ENCODE measurements at places on chromosomes 3 and 15.

DNA sequence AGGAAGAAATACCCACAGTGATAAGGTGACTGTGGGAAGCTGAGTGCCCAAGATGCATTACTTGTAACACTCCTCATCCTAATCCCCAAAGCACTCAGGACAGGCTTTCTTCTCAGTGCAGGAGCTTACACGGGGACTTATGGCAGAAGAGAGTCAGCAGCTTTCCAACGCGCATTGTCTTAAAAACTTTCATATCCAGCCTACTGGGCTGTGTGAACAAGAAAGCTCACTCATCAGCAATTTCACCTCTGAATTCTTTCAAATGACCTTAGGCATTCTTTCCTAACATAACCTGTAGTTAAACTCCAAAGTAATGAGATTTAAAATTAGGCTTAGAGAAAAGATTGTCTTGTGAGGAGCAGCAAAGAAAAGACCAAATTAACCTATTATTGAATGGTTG is 132.3 kb downstream of the KCNAB1 start:
- no peak for DNase-seq

DNA sequence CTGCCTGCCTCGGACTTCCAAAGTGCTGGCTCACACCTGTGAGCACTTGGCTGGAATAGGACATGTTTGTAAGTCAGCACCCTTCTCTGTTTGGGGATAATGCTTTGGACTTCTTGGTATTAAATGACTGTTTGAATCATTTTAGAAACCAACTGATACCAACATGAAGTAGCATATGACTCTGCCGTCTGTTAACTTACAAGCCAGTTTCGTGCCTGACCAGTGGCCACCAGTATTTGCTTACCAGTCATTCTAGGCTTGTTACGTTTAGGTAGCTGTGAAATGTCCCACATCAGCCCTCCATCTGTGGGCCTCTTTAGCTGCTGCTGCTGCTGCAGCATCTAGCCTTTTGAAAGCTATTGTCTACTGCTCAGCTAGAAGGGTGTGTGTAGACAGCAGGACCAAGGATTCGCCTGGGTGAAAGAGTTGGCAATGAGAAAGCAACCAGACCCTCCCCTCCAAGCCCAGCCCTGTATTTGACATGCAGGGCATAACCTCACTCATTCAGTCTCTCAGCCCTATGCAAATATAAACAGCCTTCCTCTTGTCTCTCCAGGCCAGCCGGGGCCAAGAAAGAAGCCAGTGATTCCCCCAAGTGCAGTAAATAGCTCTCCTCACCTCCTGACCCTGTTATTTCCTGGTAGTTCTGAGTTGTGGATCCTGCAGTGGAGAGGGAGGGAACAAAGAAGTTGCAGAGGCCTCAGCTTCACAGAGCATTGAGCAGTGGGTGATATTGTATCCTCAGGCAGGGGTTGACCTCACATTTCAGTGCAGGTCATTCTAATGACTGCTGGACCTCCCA is 51.0 kb downstream of the NKIRAS1 start:
- DNase-seq = peak; percentile 25

DNA sequence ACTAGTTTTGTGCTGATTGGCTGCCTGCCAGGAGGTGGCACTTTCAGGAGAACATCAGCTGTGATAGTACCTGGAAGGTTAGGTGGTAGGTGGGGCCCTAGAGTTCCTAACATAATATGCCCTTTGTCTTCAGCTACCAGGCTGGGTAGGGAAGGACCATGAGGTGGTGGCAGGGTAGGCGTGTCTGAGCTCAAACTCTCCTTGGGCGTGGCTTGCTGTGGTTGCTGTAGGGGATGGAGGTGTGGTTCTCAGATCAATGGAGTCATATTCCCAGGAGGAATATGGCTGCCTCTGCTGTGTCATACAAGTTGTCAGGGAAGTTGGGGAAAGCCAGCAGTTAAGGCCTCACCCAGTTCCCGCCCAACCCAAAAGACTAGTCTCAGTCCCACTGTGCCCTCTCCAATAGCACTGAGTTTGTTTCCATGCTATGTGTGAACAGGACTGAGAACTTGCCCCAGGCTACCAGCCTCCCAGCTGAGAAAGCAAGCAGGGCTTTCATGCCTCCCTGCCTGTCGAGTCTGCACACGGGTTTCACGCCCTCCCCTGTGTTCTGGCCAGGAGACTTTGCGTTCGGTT is 107.7 kb downstream of the CHCHD4 start:
- no peak for DNase-seq

DNA sequence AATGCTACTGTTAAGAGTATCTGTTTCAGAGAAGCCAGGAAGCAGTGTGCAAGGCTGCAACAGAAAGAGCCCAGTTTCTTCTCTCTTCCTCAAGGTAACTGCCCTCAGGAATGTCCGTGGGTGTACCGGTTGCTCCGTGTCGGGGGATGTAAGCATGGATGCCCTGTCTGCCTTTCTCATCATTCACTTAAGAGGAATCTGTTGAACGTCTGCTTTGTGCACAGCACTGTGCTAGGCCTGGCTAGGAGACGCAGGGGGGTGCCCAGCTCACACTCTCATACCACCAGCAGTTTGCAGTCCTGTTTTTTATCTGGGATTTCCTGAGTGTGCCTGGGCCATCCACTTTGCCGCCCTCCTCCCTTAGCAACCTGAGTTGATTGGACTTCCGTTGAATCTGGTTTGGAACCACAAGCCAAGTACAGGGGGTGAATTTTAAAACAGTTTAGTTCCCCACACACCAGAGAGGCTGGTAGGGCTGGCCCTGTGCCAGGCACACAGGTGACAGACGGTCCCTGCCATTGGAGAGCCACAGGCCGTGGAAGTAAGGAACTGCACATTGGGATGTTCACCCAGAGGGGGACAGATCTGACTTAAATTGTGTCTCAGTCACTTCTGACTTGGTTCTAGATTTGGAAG is 11.2 kb downstream of the BOC start:
- no peak for DNase-seq

DNA sequence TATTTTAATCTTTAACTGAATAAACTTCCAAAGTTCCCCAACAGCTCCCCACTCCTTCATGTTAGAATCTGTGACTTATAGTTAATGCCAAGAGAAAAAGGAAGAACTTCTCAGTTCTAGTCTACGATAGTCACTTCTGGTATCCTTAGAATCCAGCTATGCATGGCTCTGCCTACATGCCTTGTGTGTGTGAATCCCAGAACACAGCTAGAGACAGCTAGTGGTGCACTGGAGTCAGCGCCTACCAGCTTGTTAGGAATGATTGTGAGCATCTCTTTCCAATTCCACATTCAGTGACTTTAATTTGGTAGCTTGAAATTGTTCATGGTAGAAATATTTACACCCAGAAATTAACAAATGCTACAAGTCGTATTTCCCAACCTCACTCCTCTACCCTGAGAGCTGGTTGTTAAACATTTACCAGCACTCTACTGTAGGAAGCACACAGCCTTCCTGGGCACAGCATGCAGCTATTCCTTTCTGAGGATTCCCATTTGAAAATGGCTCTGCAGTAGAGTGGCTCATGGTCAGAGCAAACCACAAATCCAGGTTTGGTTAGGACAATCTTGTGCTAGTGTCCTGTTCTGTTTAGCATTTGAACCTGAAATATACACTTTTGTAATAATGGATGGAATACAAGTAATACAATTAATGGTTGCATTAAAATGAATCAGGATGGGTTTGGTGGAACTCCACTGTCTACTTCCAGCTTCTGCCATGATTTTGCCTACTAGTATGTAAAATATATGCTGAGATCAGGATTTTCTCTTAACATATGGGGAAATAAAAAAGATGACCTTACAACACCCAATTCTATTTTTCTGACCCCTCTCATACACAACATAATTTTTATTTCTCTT is 371.0 kb upstream of the GBE1 start:
- DNase-seq = no peak

GRCh38 chr3:144429719-144430121 is 458.1 kb downstream of the DIPK2A start:
- no peak for DNase-seq

DNA sequence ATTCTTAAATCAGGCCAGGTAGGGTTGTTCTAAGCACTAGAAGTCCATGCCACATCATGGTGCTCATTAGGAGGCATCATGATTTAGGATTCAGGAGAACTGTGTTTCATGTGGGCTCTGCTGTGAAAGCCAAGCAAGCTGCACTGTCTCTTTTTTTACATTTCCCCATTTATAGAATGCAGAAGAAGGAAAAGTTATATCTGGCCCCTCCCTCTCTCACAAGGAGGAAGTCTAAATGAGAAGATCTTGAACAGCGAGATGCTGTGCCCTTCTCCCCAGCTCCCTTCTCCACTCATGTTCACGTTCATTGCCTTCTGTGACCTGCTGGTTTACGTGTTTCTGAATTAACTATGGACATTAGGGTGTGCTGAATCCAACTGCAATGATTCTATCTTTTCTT is 178.5 kb upstream of the RASGRP1 start:
- no peak for DNase-seq

DNA sequence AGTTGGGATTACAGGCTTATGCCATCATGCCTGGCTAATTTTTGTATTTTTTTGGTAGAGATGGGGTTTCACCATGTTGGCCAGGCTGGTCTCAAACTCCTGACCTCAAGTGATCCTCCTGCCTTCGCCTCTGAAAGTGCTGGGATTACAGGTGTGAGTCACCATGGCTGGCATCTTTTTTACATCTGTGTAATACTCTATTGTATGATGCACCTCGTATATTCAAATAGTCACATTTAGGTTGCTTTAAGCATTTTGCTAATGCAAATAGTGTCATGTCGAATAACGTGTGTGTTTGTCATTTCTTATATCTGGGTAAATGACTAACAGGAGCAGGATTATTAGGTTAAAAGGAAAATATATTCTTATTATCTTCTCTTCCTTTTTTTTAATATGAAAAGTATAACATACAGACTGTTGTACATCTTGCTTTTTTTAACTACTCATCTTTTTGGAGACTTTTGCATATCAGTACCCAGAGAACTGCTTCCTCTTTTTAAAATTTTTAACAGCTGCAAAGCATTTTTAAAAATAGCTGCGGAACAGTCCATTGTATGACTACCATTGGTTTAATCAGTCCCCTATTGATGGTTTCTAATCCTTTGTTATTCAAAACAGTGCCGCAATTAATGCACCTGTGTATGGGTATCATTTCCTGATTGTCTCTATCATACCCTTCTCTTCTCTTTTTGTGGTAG is 13.4 kb downstream of the SCAMP5 start:
- no peak for DNase-seq

DNA sequence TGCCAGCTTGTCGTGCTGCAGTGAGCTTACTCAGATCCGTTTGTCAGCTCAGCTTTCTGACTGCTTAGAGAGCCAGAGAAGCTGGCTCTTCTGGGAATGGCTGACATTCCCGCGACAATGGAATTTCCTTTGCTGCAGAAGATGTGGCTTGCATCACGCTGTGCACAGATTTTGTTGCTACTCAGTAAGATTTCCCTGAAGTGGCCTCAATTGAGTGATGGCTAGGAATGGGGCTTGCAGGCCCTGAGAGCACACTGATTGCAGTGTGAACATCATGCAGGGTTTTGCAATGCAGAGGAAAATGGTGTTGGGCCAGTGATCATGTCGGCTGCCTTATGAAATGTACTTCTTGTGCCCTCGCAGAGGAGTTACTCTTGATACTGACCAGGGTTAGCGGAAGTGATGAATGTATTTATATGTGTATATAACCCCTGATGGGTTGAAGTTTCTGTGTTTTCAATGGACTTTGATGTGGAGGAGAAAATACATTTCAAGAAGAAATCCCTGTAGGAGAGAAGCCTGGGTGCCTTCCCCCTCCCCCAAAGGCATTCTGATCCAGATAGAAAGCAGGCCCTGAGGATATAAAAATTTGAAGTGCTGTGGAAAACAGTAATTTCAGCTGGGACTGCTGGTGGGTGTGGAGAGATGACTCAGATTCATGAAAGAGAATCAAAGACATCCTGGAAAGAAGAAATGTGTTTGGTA is 102.5 kb upstream of the PDZRN3 start:
- DNase-seq = peak; percentile 5

DNA sequence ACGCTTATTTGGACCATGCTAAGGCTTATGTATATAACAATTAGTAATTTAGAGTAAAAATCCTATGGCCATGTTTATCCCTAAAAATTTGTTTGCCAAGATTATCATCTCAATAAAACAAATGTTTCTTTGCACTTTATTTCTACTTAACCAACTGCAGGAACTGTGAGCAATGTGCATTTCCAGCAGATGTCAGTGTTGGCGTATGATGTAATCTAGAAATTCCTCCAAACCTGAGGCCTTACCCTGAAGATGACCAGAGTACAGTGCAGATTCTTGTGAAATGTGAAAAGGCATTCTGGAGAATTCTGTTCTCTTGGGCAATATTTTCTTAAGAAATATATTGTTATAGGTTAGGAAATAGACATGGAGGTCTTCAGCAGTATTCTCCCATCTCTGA is 205.9 kb downstream of the MBNL1 start:
- no peak for DNase-seq

DNA sequence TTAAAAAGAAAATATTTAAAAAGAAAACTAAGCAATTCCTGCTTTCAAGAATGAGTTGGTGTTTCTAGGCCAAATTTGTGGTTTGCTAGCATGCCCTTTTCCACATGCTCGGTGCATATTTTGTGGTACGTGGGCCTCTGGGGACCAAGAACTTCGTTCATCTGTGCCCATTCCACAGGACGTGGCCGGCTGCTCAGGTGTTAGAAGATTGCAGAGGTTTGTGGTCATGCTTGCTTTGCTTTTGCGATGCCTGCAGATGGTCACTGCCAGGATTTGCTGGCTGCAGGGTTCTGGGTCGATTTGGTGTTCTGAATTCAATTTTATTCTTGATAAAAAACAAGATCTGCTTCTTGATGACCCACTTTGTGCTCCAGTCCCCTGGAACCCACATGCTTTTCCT is 7.5 kb downstream of the PSTPIP1 start:
- no peak for DNase-seq

DNA sequence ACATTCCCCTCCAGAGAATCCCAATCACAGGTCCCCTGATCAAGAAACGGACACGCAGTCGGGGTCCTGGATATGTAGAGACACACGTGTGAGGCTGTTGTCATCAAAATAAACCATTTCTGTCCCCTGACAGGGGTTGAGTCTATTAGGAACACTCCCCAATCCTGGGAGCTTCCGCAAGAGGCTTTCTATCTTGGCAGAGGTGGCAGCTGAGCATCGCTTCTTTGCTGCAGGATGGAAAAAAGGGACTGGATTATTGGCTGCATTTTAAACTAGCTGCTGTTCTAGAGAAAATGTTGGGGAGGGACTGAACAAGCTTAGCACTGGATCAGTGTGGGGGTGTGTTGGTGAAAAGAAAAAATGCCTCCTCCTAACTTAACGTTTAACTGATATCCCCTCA is 2.5 kb upstream of the CNTN4 start:
- DNase-seq = no peak

- DNase-seq = no peak
Measured at GRCh38 chr15:79962178-79962577, 8.8 kb downstream of the BCL2A1 start.

GRCh38 chr3:129650256-129650872 is 43.9 kb upstream of the PLXND1 start:
- no peak for DNase-seq

GRCh38 chr15:61426466-61426865 is 197.4 kb upstream of the RORA start:
- no peak for DNase-seq

GRCh38 chr3:40079203-40079846 is 230.2 kb upstream of the EIF1B start:
- no peak for DNase-seq

- no peak for DNase-seq
Measured at GRCh38 chr3:112137781-112138180, 4.7 kb upstream of the GCSAM start.
